ENCODE measurements at places on chromosomes 16 and 17.

DNA sequence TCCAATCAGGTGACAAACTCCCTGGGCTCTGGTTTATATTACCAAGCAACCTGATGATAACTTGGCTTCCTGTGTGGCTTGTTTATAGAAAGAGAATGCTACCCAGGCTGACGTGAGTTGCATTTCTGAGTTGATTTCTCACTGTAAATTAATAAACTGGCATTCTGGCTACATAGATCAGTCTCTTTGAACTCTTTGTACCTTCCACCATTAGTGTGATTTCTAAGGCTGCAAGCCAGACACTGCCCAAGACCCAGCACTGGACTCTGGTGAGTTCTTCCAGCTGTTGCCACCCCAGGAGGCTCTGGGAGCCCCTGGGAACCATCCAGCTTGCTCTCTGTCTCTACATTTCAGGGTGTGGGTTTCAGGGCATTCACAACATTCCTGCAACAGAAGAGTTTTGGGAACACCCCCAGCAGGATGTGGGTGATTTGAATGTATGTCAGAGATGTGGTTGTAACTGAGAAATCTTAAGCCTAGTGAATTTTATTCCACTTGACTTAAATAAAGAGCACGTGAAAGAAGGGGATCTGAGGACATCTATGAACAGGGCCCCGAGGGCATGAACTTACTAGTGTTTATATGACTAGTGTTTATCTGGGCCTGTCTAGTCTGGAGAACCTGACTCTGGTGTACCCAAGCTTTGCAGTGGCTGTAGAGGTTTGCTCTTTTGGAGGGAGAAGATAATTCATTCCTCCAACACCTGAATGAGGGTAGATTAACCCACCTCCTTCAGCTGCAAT is 30.3 kb upstream of the LRRC37A start:
- peak; percentile 36 for DNase-seq

DNA sequence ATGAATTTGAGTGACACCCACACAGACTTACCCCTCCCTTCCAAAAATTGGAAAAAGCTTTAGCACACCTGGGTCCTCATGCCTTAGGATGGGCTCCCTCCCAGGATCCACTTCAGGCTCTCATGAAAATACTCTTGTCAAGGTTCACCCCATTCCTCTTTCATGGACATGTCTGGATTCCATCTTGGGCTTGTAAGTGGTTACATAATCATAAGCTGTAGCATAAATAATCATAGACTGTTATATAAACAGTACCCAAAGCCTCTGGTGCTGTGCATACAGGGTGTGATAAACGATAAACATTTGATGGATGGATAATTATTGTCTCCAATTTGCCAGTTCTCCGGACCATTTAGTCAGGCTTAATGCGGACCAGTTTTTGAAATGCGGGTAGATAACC is 53.7 kb upstream of the TEKT3 start:
- no peak for DNase-seq

GRCh38 chr17:57102122-57102521 is 17.1 kb downstream of the AKAP1 start:
- no peak for DNase-seq

- no peak for DNase-seq
Measured at GRCh38 chr17:27579897-27580321, 51.1 kb upstream of the LGALS9 start.

DNA sequence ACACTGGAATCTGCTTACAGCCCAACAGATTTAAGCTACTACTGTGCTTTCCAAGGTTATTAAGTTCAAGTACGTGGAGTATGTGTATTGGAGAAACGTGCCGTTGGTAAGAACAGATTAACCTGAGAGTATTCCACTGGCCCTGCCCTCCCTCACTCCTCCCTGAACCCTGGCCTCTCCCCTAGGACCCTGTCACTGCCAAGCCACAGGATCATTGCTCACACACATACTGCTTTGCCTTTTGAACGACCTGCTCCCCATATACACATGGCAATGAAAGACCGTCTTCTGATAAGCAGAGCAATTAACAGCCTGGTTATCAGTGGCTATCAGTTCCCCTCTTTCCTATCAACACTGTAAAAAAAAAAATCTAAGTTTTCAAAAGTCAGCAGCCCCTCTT is 458.9 kb upstream of the DYNLRB2 start:
- DNase-seq: no peak

DNA sequence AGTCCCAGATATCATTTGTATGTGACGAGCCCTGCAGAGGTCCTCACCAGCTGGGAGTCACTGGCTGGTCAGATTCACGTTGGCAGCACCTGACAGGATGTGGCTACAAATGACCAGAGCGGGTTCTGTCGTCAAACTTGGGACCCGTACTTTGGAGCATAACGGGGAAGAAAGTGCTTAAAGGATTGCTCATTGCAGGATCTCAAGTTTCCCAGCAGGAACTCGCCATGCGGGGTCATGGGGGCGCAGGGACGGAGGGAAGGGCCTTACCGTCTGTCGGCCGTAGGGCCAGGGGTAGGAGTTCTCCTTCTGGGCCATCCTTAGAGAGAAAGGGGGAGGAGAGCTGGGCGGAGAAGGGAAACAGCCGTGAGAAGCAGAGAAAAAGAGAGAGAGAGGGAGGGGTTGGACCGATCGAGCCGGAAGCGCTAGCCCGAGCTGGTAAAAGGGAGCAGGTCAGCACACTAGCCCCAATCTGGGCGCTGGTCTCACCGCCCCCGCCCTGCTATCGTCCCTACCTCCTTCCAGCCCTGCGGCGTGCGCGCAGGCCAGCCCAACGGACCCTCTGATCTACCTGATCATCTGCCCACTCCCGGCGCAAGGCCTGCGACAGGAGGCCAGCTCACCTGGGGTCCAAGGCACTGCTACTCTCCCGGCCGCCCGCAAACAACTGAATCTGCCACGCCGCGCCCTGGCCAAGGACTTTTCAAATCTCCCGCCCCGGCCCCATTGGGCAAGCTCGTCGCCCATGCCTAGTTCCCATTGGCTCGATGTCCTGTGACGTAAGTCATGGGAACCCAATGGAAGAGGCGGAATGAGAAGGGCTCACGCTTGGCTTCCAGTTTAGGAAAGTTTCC is at the start of gene AURKB:
TSS of gene AURKB (minus strand) at position 669 of the 854 bp plus-strand sequence. CDS start at position 318, 351 bp downstream.
- peak; percentile 95 for DNase-seq

DNA sequence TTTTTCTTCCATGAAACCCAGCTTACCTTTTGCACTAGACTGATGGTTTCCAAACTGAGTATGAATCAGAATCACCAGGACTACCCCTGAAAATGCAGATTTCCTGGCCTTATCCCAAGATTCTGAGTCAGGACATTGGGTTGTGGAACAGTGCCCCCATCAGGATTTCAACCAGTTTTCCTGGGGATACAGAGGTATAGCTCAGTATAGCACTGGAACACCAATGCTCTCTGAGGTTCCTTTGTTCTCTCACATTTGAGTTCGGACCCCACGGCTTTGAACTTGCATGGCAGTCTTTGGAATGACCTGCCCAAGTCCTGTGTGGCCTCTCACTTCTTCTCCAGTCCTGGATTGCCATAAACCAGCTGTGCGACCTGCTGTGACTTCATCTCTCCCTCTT is 12.8 kb upstream of the CCL8 start:
- DNase-seq: no peak

GRCh38 chr16:67764158-67764667 is 42.1 kb downstream of the RANBP10 start:
- DNase-seq: no peak

GRCh38 chr17:54948380-54948779 is 20.1 kb downstream of the COX11 start:
- no peak for DNase-seq

- DNase-seq: no peak
Measured at GRCh38 chr16:84630446-84631152, 12.7 kb upstream of the COTL1 start.

DNA sequence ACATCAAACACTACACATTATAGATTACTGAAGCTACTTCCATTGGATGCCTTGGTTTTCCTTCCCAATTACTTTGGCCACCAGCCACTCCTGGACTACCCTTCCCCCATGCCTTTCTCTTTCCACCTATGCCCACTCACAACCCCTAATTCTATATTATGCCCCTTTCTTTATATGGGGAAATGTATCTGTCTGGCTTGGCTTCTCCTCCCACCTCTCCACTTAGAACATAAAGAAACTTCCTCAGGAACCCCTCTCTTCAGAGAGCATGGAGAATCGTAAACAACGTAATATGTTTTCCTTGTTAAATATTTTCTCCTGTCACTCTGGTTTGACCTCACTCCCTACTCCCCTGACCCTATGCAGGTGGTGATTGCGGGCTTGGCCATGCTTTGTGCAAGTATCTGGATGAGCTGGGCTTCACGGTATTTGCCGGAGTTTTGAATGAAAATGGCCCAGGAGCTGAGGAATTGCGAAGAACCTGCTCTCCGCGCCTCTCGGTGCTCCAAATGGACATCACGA is 32.8 kb downstream of the HSD17B2 start:
- DNase-seq: no peak

DNA sequence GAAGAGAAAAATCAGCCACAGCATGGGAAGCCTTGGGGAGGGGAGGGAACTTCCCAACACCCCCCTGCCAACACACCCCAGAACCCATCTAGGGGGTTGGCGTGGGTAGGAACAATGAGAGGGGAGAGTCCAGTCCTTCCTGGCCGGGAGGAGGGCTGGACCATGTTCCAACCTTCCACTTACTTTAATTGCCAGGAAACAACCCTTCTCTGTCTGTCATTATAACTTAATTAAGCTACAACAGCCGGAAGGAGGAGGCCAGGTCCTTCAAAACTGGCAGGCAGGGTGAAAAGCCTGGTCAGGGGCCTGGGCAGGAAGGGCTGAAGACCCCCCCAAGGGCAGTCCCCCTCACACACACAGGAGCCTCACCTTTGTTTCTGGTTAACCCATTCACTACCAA is 447.0 kb downstream of the SOX9 start:
- no peak for DNase-seq

DNA sequence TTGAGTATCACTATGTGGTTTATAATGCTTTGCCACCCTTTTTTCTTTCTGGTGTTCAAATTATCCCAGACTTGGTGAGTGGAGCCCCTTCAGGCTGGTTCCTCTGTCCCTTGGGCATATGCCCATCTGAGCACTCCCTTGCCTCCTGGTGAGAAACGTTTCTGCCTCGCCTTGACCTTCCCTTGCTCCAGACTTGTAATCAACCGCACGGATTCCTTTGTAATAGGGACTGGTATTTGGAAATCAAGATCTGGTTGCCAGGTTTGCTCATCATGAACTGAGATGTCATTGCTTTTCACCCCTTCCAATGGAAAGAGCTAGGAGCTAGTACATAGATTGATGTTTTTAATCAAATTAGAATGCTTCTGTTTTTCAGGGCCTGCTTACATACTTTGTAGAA is 43.7 kb downstream of the SEC14L1 start:
- DNase-seq: no peak

GRCh38 chr16:16185095-16185494 is 38.2 kb downstream of the ABCC6 start:
- no peak for DNase-seq

GRCh38 chr16:47019568-47019967 is 46.1 kb upstream of the DNAJA2 start:
- no peak for DNase-seq

- peak; percentile 80 for DNase-seq
Measured at GRCh38 chr16:56262148-56262547, 70.9 kb downstream of the GNAO1 start.

DNA sequence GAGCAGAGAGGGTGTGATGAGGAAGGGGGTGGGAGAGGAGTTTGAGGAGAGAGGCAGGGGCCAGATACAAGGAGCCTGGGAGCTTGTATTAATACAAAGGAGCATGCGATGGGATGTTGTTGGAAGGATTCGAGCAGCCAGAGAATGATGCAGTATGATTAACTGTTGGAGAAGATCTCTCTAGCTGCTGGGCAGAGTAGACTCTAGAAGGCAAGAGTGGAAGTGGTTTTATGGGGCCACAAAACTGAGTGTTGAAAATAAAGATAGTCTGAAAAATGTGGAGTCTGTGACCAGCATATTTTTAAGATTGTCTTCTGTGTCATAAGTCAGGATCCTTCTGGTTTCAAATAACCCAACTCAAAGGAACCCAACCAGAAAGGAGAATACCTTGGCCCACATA is 98.3 kb downstream of the MSI2 start:
- no peak for DNase-seq

DNA sequence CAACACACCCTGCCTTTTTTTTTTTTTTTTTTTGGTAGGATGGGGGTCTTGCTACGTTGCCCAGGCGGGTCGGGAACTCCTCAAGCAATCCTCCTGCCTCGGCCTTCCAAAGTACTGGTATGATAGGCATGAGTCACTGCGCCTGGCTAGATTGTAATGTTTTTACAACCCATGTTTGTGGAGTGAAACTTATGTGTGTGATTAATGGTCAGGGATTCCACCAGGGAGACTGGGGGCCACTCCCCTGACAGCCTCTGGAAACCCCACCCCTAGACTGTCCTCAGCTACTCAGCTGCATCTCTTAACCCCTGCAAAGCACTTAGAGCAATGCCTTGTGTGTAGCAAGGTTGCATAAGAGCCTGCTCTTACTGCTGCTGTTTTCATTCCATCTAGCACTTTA is 220.5 kb downstream of the PARN start:
- DNase-seq: no peak

DNA sequence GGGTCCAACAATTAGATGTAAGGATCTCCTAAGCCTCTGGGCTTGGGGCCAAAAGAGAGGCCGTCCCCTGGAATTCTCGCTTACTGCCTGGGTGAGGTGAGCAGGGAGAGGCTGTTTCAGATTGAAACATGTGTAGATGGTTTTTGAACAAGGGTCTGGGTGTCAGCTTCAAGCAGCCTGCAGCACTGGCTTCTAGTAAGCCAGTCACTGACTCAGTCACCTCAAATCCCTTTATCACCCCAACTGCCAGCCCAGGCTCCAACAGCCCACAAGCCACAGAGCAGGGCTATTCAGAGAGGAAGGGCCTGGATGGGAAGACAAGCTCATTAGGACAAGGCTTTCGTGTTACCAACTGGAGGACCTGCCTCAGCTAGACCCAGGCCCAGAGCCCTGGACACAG is 180.2 kb downstream of the CCT6B start:
- DNase-seq: no peak

- no peak for DNase-seq
Measured at GRCh38 chr17:80116921-80117380, 15.6 kb downstream of the GAA start.

- DNase-seq: no peak
Measured at GRCh38 chr16:58026139-58026704, 668 bp downstream of the MMP15 start.

Measured in CD4-positive, alpha-beta T cell treated with Interleukin-15 for 4 hours (primary cell).